ENCODE measurements at places on chromosomes 4 and X.
A peak's percentile ranks its signal among the peaks of the same experiment; 100 is the strongest.

- no peak for DNase-seq
Observed at GRCh38 chrX:48540480-48540879, 966 bp downstream of the TBC1D25 start.

- no peak for DNase-seq
Observed at GRCh38 chr4:175147233-175147632, 229.1 kb downstream of the ADAM29 start.

- DNase-seq, result peak; percentile 25
Observed at GRCh38 chrX:110442635-110443034, 84.0 kb downstream of the RTL9 start.

GRCh38 chr4:41853973-41854372 lies 81.3 kb upstream of the TMEM33 start:
- DNase-seq, result no peak

- no peak for DNase-seq
Observed at GRCh38 chrX:81278616-81279015, 76.7 kb downstream of the SH3BGRL start.

- no peak for DNase-seq
Observed at GRCh38 chrX:120857240-120857639, 18.4 kb downstream of the CT47B1 start.

- no peak for DNase-seq
Observed at GRCh38 chrX:20680998-20681397, 414.3 kb upstream of the RPS6KA3 start.

- DNase-seq, result no peak
Observed at GRCh38 chr4:8726344-8726851, 133.8 kb downstream of the CPZ start.

GRCh38 chrX:129954804-129955203 lies 27.6 kb upstream of the BCORL1 start:
- no peak for DNase-seq

DNA sequence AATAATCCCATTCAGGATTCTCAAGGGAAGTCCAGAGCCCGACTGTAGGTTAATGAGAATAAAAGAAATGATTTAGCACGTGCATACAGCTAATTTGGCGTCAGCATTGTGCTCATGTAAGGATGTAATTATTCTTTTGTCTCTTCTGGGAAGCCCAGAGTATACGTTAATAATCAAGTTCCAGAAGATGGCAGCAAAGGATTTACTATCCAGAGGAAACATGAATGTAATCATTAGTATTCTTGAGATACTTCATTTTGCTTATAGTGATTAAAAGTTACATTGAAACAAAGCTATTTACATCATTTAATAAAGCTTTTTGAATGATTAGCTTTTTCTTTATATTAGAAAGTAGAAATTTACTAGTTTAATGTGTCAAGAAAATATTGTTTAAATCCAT lies 27.1 kb upstream of the MAP9 start:
- no peak for DNase-seq

DNA sequence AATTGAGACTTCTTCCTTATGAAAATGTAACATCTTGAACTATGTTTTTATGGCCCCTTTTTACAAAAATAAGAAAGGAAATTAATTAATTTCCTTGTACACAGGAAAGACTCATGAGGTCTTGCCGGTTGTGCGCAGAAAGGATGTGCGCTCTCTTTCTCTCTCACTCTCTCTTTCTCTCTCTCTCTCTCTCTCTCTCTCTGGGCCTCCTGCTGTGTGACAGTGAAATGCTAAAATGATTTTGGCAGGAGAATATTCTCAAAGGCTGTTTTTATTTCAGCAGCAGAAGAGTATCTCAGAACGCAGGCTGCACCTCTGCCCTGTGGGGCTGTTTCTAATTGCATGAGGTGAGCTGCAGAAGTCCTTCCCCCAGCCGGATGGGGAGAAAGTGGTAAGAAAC lies 349.0 kb downstream of the MID1IP1 start:
- no peak for DNase-seq

DNA sequence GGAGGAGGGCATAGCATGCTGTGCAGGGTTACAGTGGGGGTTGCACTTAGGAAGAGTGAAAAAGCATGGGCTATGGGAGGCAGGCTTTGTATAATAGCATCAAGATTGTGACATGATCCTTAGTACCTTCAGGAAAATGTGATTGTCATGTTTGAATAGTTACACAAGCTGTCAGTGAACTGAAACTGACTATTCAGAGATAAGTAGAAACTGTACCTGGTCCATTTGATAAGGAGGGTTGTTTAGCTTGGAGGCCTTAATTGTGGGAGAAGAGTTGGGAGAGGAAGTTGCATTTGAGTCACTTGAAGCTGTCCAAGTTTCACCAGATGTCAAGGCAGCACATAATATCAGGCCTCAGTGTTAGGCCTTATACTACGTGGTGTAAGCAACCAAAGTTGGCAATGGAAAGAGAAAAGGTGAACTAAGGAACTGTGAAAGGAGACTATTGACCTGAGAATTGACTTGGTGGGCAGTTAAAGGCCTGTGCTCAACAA lies 85.0 kb downstream of the TEX13C start:
- DNase-seq, result no peak

GRCh38 chr4:120132935-120133334 lies 66.3 kb upstream of the MAD2L1 start:
- peak; percentile 74 for DNase-seq

GRCh38 chrX:3584415-3584996 lies 128.9 kb downstream of the PRKX start:
- DNase-seq, result no peak

DNA sequence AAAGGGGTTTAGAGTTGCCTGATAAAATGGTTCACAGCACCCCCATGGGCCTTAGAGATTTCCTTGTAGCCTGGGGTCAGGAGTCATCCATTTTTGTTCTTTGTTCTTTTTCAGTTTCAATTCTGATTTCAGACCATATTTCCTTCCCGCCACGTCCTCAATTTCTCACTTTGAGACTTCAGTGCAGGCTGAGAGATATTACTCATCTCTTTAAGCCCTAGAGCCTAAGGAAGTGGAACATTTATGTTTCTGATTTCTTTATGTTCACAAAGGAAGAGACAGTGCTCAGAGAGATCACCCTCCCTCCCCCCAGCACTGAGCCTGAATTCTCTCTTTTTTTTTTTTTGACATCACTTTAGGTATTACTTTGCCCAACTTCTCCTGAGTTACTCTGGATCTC lies 56.3 kb downstream of the MSN start:
- DNase-seq, result no peak

All from HL-60 (cell line).